ENCODE measurements at places on chromosomes 1 and 21.

DNA sequence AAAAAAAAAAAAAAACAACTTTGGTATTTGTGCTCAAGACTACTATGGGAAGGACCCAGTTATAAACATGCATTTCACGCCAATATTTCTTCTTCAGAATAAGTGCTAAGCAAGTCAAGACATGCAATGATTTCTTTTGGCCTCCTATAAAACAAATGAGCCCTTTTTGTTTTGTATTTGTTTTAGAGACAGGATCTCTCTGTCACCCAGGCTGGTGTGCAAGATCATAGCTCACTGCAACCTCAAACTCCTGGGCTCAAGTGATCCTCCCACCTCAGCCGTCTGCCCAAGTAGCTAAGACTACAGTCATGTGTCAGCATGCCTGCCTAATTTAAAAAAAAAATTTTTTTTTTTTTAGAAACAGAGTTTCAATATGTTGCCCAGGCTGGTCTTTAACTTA is 348.7 kb downstream of the PCP4 start:
- DNase-seq: no peak

- no peak for DNase-seq
Measured at GRCh38 chr1:193322211-193322610, 135.8 kb upstream of the B3GALT2 start.

DNA sequence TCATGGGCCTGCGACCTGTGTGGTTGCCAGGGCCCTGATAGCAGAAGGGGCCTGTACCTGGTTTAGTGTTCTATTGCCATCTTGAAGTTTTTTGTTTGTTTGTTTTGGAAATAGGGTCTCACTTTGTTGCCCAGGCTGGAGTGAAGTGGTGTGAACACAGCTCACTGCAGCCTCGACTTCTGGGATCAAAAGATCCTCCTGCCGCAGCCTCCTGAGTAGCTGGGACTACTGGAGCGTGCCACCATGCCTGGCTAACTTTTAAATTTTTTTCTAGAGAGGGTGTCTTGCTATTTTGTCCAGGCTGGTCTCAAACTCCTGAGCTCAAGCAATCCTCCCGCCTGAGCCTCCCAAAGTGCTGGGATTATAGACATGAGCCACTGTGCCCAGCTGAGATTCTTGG is 72.9 kb downstream of the UBE2T start:
- DNase-seq: no peak

GRCh38 chr1:184270556-184270955 is 116.3 kb upstream of the C1orf21 start:
- DNase-seq: no peak

- DNase-seq: no peak
Measured at GRCh38 chr1:107267489-107267888, 126.7 kb downstream of the NTNG1 start.

DNA sequence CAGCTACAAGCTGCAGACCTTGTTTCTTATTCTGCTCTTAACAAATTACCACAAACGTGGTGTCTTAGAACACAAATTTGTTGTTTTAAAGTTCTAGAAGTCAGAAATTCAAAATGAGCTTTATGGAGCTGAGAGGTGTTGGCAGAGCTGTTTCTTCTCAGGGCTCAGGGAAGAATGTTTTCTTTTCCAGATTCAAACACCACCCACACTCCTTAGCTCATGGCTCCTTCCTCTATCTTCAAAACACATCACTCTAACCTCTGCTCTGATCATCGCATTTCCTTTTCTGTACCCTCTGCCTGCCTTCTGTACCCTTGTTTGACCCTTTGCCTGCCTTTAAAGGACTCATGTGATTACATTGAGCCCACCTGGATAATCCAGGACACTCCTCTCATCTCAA is 26.9 kb upstream of the ITLN1 start:
- DNase-seq: no peak

GRCh38 chr1:54465351-54465811 is 59.2 kb upstream of the SSBP3 start:
- DNase-seq: no peak

- DNase-seq: no peak
Measured at GRCh38 chr21:39104911-39105310, 78.3 kb downstream of the PSMG1 start.

- DNase-seq: no peak
Measured at GRCh38 chr1:25922971-25923552, 16.8 kb upstream of the STMN1 start.

- no peak for DNase-seq
Measured at GRCh38 chr1:207335695-207336363, 14.4 kb downstream of the CD55 start.

GRCh38 chr1:42966688-42967612 is 8.3 kb upstream of the SLC2A1 start:
- no peak for DNase-seq

- no peak for DNase-seq
Measured at GRCh38 chr1:19390166-19390850, 78.2 kb downstream of the SLC66A1 start.

GRCh38 chr21:41957991-41958766 is 4.4 kb upstream of the C2CD2 start:
- no peak for DNase-seq

- no peak for DNase-seq
Measured at GRCh38 chr1:246647113-246647512, 77.1 kb upstream of the SCCPDH start.

DNA sequence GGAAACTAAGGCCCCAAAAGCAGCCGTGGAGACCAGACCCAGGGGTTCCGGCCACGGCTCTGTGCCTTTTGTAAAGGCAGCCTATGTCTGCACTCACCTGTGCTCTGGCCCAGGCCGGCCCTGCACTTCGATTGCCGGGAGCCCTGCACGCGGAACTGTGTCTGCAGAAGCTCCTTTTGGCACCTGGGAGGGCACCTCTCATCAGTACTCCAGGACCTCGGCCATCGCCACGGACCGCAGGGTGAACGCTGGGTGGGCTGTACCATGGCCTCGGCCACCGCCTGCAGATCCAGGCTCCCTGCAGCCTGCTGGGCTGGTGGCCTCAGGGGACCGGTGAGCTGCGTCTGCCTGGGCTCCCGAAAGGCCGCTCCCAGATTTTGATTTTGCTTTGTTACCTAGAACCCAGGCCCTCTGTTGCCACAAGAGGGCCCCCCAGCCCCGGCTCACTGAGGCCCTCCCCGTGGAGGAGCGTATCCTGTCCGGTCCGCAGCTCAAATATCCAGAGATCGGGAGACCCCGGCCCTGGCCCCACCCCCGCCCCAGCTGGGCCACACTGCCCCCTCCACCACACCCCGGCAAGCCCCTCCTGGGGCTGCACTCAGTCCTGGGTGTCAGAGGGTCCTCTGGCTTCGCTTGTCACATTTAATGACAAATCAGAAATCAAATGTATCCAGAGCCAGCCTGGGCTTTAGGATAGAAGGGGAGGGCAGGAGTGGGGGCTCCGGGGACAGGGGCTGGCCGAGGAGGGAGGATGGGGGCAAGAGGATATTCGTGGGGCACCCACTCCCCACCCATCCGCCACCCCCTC is 60.2 kb upstream of the PDE9A start:
- peak; percentile 33 for DNase-seq

- DNase-seq: peak; percentile 10
Measured at GRCh38 chr1:91404151-91405012, at the start of gene HFM1. TSS of gene HFM1 (minus strand) at chr1:91404837. CDS start at chr1:91401082, 3,755 bp downstream.

DNA sequence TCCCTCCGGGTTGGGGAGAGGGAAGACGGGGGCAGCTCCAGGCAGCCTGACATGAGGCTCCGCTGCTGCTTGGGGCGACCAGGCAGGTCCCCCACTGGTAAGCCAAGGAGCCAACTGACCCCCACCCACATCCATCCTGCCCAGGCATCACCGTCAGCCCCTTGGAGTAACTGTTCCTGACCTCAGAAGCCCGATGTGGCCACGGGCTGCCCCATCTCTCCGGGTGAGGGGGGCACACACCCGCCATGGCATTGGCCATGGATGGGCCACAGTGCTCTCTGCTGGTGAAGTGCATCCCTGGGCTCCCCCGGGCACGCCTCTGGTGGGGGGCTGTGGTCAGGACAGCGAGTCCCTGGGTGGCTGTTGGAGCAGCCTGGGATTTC is 100.0 kb downstream of the CRYAA start:
- DNase-seq: no peak

DNA sequence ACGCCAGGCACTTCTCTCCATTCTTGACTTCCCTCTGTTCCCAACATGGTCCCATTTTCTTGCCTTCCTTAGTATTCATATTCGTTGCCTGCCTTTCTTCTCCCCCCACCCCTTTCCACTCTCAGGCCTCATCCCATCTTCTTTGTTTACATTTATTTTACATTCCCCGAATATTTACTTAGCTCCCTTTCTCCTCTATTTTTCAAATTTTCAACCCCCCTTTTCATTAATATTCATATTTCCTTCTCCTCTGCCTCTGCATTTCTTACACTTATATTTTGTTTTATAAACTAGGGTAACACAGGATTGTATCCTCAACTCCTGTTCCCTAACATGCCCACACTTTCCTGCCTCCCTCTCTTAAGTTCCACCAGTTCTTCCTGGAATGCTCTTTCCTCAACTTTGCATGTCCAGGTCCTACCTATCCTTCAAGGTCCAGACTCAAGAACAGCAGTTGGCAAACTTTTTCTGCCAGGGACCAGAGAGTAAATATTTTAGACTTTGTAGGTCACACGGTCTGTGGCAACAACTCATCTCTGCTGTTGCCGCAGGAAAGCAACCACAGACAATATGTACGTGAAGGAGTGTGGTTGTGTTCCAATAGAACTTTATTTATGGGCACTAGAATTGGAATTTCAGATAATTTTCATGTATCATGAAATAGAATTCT is 29.8 kb upstream of the A3GALT2 start:
- DNase-seq: no peak
